GOT3 (cell line): ENCODE measurements at places on chromosomes 13 and 19.

DNA sequence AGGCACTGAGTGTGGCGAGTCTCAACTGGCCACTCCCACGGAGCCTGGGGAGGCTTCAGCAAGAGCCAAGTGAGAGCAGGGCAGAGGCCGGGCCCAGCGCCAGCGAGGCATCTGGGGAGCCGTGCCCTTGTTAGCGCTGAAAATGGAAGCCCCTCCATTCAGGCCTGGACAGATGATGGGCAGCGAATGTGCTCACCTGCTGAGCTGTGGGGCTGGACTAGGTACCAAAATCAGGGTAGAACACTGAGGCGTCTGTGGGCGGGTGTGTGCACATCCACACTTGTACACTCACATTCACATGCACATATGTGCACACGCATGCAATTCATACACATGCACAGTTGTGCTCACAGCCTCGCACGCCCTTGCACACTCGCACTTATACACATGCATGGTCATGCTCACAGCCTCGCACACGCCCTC is 20.7 kb downstream of the NAXD start:
- no peak for DNase-seq

DNA sequence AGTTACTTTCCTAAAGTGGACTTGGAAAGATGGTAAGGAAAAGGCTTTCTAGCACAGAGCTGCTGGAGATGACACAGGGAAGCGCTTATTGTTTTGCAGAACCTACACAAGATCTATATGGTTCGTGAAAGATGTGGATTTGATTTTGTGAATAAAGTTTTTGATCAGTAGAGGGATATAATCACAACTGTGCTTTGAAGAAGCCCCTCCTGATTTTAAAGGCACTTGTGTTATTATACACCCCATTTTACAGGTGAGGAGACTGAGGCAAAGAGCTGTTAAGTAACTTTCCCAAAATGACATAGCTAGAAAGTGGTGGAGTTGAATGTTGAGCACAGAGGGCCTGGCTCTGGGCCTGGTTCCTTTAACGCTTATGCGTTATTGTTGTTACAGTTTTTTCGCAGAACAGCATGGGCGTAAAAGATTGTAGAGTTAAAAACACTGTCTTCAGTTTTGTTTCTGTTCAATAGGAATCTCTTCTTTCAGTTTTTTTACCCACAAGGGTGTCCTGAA is 1.4 kb downstream of the TDRD3 start:
- no peak for DNase-seq

DNA sequence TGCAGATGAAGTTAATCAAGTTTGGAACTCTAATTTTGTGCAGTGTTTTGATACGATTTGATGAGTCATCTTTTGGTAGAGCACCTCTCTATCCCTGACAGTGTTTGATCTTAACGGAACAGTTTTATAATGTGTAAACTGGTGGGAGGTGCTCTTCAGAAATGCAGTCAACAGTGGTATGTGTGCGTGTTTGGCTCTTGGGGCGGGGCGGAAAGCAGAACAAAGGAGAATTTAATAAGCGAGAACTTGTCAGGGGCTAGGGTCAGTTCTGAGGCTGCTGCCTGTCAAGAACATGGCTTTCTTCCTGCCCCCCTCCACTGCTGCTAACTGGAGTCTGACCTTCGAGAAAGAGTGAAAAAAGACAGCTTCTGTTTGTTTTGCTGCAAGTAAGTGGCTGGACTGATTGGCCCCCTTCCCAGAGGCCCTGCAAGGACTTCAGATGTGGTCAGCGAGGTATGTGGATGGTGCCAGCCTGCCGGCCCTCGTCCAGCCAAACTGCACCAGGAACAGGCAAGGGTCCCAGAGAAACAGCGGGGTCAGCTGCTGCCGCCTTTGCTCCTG is 40.8 kb downstream of the BBC3 start:
- DNase-seq = no peak

- DNase-seq = no peak
Measured at GRCh38 chr13:21997726-21998125, 326.9 kb downstream of the FGF9 start.

GRCh38 chr13:106530980-106531481 is 4.4 kb downstream of the EFNB2 start:
- no peak for DNase-seq

DNA sequence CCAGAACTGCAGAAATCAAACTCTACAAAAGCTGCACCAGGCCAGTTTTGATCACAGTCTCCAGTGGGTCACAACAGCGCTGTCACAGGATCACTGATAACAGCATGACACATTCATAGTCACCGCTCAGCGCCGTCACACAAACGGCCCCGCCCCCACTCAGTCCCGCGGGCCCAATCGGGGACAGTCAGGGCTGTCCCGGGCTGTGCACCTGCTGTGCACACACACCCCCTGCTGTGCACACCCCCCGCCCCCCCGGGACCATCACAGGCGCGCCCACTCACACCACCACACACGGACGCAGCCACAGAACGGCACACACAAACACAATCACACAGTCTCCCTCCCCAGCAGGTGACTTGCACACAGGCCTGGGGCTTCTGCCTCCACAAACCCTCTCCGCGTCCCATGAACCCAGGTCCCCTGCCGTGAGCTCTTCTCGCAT is 435 bp upstream of the ZNF382 start:
- DNase-seq = no peak

DNA sequence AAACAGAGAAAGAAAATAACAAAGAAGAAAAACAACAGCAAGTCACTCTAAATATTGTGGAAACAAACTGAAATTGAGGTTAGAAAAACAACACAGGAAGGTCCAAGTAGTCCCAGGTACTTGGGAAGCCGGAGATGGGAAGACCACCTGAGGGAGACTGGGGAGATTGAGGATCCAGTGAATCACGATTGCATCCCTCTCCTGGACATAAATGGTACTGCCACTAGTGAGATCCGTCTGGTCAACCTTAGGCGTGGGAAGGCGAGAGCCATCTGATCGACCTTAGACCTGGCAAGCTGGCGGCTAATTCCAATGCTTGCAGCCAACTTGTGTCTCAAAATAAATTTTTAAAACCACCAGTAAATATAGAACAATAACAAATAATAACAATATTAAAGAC is 81.9 kb downstream of the ZNF726 start:
- DNase-seq = no peak

DNA sequence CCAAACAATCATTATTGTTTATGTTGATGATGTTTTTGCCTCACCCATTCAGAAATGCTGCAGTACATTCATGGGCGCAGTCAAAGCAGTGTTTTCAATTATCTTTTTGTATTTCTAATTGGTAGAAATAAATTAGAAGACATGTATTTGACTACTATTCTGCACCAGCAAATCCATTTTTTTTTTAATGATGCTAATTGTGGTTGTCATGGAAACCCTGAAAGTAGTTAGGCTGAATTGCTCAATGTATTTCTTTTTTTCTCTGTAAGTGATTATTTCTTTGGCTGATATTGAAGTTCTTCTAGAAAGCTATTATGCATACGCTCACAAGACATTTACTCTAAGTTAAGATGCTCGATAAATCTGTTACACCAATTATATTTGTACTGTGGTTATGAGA is 101.2 kb downstream of the RFC3 start:
- DNase-seq = no peak

DNA sequence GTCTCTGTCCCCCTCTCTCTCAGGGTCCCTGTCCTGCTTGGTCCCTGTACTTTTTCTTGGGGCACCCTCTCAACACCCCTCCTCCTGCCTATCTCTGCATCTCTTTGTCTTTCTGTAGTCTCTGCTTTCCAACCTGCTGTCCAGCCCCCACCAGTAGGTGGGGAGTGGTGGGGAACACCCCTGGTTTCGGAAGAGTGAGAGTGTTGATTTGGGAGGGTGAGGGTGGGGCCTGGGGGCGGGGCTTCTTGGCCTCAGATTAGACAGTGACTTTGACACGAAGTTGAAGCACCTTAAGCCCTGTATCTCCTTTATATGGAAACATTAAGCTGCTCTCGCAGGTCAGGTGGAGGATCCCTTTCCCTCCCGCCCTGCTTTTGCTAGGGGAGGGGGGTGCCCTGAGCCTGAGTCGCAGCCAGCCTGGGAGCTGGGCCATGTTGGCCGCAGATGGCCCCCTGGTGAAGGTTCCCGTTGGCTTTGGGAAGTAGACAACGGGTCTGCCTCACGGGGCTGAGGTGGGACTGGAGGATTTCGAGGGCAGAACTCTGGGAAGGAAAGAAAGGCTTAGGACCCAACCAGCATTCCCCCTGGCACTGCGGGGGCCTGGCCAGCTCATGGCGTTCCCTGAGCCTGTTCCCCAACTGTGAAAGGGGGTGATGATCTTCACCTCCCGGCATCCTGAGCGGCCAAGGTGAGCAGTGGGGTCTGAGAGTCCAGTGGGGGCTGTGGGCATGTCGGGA is at the start of gene KCNJ14:
Gene KCNJ14 (plus strand): TSS at position 404 of the 737 bp plus-strand sequence. CDS start 6,151 bp downstream, outside the sequence.
- no peak for DNase-seq

DNA sequence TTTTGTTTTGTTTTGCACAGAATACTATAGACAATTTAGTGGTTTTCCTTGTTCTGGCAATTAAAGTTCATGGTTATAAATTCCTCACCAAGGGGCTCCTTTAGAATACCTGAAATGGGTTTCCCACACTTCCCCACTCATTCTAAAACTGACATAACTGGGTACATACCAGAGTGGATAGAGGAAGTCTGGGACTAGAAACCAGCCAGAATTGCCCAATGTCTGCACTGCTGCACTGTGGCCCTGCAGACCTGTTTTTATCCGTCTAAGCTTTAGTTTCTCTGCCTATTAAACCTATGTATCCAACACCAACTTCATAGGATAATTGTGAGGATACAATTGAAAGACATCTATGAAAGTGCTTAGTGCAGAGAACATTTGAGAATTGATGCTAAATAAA is 498.6 kb downstream of the KCTD12 start:
- DNase-seq = no peak

GRCh38 chr19:12956446-12957388 is at the start of gene GADD45GIP1:
GADD45GIP1 (minus strand) TSS chr19:12957223; CDS start chr19:12957212, 11 bp downstream.
- DNase-seq = peak; percentile 42

DNA sequence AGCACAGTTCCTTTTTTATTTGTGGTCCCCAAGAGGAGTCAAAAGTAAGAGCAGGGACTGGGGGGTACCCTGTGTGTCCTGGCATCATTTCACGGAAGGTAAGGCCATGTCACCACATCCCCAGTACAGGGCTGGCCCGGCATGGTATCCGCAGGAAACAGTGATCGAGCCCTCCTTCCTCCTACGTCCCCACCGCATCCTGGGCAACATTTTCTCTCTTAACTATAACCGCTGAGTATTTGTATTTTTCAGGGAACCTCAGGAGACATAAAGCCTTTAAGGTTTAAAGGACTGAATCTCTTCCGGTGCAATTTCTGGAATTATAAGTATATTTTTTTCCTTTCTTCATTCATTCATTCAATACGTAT is 13.6 kb upstream of the LATS2 start:
- no peak for DNase-seq

DNA sequence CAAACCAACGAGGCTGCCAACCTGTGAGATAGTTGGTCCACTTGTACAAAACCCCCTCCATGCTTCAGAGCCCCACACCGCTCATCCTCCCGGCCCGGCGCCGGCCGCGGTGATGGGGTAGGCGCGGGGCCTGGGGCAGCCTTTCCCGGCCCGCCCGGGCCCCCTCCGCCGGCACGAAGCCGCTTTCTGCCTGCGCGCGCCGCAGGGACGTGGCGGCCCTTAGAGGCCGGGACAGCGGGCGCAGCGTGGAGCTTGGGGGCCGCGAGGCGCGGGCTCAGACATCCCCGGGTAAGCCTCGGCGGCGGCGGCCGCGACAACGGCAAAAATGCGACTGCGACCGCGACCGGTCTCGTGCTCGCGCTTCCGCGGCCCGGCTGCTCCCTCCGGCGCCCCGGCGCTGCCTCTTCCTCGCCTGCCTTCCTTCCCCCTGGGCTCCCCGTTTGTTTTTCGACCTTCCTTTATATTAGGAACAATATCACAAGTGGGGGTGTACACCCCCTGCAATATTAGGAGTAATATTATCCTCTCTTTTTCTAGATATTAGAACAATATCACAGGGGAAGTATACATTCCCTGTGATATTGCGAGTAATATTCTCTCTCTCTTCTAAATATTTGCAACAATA is 53.9 kb upstream of the CEACAM21 start:
- no peak for DNase-seq

DNA sequence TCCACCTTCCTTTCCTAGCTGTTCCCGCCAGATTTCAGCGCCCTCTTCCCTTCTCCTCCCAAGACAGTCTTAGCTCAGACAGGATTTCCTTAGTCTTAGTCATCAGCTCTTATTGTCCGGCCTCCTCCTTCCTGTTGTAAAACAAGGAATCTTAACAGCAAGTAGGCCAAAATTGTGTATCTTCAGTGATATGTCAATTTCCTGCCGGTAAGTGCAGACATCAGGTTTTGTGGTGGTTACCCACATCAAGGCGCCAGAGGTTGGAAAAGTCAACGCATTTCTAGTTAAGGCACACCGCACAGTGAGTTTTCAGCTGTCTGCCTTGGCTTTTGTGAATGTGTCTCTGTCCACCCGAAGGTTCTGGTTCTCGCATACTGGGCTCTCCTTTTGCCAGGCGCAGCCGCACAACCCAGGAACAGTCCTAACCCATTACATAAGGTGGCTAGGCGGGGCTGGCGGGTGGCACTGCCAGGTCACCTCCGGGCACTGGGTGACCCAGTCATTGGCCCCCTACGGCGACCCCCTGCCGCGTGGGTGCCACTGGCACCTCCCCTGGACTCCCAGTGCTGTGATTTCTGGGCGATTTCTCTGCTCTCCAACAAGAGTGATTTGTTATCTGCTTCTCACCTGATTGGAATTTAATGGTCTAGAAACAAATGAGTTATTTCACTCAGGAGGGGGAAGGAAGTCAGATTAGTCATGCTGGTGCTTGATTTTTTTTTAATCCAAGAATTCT is 12.9 kb downstream of the COL4A2 start:
- no peak for DNase-seq

GRCh38 chr13:109156181-109156935 is 526.9 kb downstream of the MYO16 start:
- no peak for DNase-seq

DNA sequence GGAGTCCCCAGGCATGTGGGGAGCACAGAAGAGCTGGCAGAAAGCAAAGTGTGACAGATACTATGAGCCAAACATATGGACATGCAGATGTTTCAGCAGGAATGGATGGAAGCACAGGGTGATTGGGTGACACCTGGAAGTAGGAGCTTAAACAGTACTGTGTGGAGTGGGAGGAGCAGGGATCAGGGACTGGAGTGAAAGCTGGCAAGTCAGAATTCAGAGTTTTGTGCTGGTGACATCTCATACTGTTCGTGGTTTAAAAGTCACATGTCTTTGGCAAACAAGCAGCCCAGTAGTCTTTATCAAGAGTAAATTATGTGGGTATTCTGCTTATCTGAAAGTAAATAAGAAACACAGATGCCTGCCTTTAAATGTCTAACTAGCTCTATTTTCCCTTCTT is 408.2 kb downstream of the COG6 start:
- no peak for DNase-seq

- DNase-seq = no peak
Measured at GRCh38 chr19:12163826-12164225, 930 bp downstream of the ZNF136 start.
